ELF-1 (cell line): ENCODE measurements at places on chromosomes 16 and 17.

GRCh38 chr16:1749152-1750117 lies 21.9 kb downstream of the NME3 start:
- DNase-seq = no peak

DNA sequence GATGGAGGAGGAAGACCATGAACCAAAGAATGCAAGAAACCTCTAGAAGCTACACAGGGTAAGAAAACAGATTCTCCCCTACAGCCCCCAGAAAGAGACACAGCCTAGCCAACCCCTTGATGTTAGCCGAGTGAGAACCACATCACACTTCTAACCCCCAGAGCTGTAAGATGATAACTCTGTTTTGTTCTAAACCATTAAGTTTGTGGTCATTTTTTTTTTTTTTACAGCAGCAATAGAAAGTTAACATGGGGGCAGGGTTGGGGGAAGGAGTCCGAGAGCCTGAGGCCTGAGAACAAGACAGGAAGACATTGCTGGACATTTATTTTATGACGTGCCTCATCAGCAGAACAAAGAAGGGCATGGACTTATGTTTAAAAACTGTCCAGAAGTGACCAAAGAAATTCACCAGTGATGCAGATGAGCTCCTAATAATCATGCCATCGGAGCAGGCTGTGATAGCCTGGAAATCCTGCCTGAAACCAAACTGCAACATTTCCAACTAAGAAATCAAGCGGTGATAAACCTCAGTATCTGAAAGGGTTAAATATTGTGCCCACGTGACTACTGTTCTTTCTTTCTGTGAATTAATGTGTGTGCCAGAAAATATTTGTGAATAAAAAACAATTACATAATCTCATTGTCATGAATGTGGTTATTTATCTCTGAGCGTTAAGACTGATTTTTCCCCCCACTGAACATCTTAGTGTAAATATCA lies 1.1 kb downstream of the ABCA9 start:
- DNase-seq = no peak

GRCh38 chr16:78317564-78318240 lies 218.2 kb downstream of the WWOX start:
- no peak for DNase-seq

DNA sequence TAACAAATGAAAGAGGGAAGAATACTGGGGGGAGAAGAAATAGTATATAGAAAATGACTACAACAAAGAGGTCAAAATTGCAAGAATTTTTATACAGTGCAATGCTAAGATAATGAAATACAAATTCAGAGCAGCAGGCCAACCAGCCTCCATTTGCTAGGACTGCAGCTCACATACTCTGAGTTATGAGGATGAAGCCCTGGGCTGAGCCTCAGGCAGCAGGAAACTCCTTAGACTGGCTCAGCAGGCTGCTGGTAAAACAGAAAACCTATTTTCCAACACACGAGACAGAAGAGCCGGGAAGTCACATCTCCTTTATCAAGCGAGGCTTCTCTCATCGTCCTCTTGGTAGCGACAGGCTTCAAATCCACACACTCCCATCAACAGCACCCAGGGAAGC lies 296.5 kb downstream of the SLC39A11 start:
- DNase-seq = peak; percentile 28

DNA sequence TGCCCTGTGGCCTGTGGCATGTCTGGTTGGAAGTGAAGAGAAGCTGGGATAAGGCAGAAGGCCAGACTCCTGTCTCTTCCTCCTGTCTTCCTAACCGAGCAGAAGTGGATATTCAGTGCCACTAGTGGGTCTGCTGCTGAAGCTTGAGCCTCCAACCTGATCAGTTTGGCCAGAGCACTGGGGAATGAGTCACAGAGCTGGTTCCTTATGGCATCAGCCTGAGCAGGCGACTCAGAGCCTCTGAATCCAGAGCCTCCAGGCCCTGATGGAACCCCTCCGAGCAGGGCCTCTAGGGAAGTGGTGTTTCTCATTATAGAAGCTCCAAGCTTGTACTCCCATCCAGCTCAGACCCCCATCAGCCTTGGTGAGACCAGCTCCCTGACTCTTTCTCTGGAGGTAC lies 2.0 kb downstream of the WSCD1 start:
- no peak for DNase-seq

DNA sequence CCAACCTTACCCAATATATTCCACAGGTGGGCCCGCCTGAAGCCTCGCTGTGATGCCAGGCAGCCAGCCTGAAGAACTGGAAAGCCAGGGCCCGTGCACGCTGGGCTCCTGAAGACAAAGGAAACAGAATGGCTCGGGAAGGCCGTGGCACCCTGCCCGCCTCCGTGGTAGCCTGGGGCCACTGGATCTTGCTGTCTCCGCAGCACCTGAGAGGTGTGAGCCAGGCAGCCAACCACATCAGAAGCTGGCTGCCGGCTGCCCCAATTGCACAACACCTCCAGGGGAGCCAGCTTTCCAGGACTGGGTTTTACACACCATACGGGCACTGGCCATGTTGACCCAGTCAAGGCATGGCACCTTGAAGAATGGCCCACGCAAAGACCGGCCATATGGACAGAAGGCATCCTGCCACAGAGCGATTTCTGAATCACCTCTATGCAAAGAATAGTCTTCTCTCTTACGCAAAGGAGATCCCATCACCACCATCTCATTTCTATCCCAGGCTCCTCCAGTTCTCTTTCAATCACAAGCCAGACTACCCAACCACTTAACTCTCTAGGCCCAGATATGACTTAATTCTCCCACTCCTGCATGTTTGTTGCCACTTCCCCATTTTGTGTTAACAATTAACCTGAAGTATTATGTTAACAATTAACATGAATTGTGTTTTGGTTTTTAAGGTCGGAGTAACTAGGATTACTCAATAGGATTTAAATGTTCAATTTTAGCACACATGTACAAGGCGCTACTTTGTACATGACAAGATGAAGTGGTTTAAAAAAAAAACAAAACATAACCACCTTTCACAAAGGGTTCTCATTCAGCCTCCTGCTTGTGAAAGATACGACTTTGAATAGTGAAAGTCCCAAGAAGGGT lies 32.1 kb downstream of the ZFHX3 start:
- DNase-seq = no peak

DNA sequence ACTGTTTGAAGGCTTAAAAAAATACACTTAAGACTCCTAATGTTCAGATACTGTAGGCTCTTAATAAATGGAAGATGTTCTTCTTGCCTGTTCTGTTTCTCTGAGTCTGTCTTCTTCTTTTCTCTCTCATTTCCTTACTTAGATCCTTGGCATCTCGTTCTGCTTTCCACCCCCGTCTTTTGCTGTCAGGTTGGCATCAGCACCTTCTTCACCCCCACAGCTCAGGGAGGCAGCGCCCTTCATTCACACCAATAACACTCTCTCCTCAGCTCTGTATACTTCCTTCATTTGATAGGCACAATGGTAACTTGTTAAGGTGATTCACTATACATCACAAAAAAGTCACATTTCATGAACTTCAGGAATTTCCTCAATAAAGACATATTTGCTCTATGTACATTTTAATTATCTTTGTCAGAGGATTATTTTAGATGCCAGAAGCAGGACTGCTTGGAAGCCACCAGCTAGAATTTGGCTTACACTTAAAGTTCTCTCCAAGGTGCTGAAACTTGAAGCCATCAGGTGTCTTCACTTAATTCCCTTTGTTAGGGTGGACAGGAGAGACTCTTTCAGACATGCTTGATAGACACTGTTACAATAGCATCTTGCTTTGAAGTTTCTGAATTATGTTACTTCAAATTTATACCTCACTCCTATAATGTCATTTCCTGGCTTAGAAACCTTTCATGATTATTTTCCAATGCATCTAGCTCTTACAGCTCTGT lies 670.1 kb upstream of the C16orf82 start:
- no peak for DNase-seq

DNA sequence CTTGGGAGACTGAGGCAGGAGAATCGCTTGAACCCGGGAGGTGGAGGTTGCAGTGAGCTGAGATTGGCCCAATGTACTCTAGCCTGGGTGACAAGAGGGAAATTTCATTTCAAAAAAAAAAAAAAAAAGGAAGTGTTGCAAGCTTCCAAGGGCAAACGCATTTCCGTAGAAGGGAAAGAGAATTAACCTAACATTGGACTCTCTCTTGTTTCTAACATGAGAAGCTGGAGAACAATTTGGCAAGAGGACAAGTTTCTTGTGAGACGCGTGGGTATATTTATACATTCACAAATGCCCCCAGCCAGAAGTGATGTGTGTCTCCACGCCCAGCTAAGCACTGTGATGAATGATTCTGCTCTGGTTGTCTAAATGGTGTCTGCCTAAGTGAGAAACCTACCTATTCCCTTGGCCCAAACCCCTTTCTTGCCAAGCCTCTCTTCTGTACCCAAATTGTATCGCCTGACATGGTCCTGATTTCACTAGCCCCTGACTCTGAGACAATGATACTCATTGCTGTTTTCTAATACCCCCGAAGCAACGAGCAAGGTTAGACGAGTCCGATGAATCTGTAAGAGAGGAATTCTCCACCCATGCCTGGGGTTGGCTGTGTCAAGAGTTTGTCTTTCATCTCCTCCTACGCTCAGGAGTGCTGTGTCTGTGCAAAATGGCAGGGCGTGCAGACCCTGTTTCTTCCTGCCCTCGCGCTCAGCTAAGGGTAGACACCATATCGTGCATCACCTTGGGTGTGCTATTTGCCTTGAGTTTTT lies 14.2 kb upstream of the ST6GALNAC2 start:
- DNase-seq = no peak

DNA sequence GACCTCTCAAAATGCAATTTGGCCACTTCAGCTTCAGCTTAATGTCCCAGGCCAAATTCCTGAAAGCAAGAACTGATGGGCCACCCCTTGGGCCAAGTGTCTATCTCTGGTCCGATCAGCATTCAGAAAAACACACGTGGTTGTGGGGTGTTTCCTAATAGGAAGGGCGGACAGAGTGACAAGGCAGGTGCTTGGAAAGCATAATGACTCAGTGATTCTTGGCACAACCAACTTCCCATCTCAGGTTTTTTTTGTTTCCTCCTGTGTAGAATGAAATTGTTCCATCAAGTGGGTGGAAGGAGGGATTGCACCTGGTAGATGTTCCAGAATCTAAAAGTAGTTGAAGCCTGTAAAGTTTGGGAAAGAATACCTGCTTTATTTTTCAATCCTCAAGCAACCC lies 155.6 kb downstream of the HS3ST2 start:
- no peak for DNase-seq

GRCh38 chr17:52737071-52737470 lies 578.6 kb upstream of the CA10 start:
- no peak for DNase-seq

DNA sequence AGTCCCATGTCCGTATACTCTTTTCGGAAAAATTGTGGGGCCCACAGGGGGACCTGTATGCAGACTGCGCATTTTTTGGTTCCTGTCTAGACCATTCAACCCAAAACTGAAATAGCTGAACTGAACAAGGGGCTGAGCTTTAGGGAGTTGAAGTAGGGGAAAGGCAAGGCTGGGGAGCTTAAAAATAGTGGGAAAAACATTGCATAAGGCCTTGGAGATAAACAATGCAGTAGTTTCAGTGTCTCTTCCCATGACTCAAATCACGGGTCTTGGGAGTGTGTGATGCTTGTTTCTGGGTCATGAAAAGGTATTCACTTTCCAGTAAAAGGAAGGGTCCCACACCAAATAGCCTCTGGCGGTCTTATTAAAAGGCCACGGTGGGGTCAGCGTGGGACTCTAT lies 402.8 kb upstream of the SALL1 start:
- no peak for DNase-seq

- no peak for DNase-seq
Observed at GRCh38 chr17:1002771-1003555, 6.0 kb downstream of the TIMM22 start.

DNA sequence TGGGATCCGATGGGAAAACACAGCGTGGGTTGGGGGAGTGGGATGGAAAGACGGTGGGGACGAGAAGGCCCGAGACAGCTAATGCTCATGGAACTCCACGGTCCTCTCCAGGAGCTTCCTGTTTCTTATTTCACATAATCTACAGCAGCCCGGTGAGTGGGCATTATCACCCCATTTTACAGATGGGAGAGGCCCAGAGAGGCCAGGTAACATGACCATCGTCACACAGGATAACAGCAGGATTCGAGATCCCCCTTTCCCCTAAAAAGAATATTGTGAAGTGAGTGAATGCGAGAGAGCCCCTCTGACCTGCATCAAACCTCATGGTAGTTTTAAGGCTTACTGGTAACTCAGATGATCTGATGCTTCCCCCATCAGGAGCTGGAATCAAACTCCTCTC lies 12.0 kb downstream of the CIBAR2 start:
- DNase-seq = no peak

DNA sequence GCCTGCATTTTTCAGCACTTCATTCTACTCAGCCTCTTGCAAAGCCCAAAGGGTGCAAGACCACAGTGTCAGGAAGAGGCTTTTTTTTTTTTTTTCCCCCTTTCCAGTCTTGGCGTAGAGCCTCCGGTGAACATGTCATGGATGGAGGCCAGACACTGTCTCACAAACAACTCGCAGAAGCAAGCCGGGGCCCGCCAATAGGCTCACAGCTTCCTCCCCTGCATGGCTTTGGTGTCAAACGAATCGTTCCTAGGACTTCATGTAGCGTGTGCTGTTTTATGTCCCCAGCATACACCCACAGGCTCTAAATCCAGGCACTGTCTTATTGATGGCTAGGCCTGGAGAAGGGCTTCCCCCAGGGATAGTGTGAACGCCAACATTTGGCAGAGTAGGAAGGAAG lies 457.7 kb upstream of the MAF start:
- no peak for DNase-seq

- no peak for DNase-seq
Observed at GRCh38 chr16:80608946-80609345, 68.2 kb downstream of the DYNLRB2 start.

GRCh38 chr17:57987581-57988300 lies at the start of gene VEZF1:
Gene VEZF1, minus strand, starts transcription at chr17:57988254. Its CDS starts 143 bp downstream, at chr17:57988111.
- DNase-seq = peak; percentile 64

DNA sequence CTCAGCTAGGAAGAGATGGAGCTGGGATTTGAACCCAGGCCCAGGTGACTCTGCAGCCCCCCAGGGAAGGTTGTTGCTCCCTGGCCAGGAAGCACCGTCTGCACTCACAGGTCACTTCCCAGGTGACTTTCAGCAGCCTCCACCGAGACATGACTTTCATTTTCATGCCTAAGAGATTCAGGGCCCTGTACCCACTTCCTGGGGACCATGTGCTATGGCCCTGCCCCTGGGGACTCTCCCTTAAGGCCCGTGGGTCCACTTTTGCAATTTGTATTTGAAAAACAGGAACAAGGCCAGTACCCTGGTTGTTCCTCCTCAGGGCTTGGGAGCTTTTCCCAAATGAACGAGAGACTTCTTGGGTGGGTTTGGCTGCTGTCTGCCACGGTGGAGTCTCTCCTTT lies 191.0 kb downstream of the IRF8 start:
- no peak for DNase-seq

GRCh38 chr16:11307639-11308492 lies 26.7 kb upstream of the PRM1 start:
- no peak for DNase-seq

GRCh38 chr16:72848759-72849664 lies 198.9 kb downstream of the ZFHX3 start:
- peak; percentile 53 for DNase-seq
